ENCODE measurements at places on chromosomes 12 and 14. TPM values are rescaled to one million over a fixed set of nuclear protein-coding genes. Genes with fewer than 3 reads are reported as not detected.

IL31 gene
- total RNA-seq, result not detected

CLEC1B gene
- total RNA-seq, result not detected

AICDA gene
- total RNA-seq, result 0.10 TPM

PPTC7 gene
- total RNA-seq, result 92.3 TPM

RTL1 gene
- not detected for total RNA-seq

MLEC gene
- 166 TPM for total RNA-seq

ZNF268 gene
- 12.4 TPM for total RNA-seq

DNA sequence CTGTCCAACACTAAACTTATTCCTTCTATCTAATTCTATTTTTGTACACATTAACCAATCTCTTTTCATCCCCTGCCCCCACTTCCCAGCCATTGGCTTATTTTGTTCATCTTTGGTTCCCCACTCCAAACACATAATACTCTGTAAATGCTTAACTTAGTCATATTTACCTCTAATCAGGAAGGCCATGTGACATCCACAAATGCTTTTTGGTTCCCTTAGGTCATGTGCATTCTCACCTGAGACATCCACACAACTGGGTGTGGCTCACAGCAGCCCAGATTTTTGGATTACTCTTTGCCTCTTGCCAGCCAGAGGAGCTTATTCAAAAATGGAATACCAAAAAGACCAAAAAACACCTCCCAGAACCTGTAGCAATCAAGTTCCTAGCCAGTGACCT lies 28.4 kb downstream of the ARL1 start:
- DNase-seq, result no peak

GRCh38 chr12:131115766-131116467 lies 162.2 kb downstream of the ADGRD1 start:
- no peak for DNase-seq

DNA sequence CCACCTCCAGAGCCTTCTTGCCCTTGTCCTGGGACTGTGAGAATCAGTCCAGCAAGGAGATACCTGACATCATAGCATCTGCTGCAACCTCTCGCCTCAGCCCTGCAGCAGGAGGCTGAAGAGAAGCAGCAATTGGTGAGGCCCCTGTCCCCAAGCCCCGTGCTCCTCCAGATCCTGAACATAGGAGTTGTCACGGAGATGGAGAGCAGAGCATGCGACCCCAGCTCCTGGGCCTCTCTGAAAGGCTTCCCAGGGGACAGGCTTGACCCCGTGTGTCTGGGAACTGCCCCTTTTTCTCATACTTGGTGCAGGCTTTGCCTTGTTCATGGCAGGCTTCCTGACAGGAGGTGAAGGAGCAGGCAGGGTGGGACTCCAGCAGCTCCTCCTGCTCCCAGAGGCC lies 127.7 kb upstream of the PZP start:
- no peak for DNase-seq

GRCh38 chr14:76123426-76124225 lies 28.1 kb upstream of the GPATCH2L start:
- no peak for DNase-seq

DNA sequence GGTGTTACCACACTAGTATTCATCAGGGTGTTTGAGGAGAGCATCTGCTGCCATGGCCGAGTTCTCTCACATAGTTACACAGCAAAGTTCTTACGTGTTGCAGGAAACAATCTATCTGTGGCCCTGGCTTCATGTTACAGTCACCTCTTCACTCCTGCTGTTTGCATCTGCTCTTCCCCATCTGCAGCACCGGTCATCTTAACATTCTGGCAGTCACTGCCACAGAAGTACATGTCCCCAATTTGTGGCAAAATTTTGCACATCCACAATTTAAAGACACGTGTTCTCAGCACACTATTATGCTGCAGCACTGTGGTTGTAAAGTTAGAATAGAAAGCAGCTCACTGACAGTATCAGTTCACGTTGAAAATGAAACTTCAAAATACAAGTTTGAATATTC lies 23.2 kb downstream of the MAPK1IP1L start:
- DNase-seq, result no peak

- DNase-seq, result no peak
These were observed 416.5 kb downstream of the VRK1 start for GRCh38 chr14:97213720-97214119.

DNA sequence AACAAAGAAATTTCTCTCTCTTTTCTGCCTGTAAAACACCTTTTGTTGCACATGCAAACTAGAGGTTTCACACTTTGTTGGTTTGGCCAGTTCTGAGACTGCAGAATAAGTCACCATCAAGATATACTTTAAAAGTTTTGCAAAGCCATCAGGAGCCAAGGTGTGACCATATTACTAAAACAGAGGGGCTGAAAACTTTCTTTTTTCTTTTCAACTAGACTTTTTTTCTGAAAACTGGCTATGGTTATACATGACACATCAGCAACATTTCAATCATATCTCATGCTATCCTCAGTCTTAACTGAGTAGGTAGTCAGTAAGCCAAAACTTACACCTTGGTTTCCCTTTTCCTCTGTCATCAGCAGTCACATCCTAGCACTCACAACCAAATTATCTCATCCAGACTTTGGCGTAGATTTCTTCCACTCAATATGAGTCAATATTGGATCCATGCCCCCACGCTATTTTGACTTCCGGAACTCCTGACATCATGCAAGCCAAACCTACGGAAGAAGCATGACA lies 4.1 kb upstream of the IFNG start:
- DNase-seq, result no peak

- DNase-seq, result peak; percentile 81
These were observed 77.9 kb upstream of the PWP1 start for GRCh38 chr12:107607464-107608392.

DNA sequence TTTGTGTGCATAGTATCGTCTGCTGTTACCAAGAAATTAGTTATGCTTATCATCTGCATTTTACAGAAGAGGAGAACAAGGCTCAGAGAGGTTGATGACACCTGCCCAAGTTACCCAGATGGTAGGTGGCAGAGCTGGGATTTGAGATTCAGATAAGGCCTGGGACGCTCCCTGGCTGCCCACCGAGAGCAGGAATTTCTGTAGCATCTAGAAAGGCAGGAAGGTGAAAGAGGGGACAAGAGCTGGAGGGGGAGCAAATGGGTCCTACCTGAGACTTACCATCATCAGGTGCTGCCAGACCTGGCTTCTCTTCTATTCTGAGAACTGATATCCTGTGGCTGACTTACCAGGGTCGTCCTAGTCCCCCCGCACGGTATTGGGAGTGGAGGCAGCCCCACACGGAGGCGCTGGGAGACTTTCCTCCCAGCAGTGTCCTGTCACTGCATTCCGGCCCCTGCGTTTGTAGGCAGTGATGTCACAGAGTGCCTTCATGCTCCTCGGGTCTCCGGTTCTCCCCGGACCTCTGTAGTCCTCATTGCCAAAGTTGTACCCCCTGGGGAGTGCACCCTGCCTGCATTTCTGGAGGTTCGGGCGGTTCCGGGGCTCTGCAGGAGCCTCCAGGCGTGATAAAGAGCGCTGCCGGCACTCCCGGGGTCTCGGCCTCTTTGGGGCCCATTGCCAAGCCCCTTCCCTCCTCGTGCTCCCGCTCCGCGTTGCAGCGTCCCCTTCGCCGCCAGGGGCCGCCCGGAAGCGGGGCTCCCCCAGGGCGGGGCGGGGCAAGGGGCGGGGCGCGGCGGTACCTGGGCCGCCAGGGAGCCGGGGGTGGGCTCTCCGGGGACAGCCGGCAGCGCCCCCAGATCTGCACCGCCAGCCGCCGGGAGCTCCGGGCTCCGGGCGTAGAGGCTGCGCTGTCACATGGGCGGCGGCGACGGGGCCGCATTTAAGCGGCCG lies at the start of gene CABP1:
Gene CABP1 (plus strand): TSS at position 856 of the 951 bp plus-strand sequence. CDS start 60 bp downstream, at position 916.
- DNase-seq, result no peak

Measured in left cardiac atrium (tissue), 4 donors.